Pancreas (tissue), 10 donors: ENCODE measurements at places on chromosomes 11 and 22. TPM values are rescaled to one million over a fixed set of nuclear protein-coding genes. Genes with fewer than 3 reads are reported as not detected.

DNA sequence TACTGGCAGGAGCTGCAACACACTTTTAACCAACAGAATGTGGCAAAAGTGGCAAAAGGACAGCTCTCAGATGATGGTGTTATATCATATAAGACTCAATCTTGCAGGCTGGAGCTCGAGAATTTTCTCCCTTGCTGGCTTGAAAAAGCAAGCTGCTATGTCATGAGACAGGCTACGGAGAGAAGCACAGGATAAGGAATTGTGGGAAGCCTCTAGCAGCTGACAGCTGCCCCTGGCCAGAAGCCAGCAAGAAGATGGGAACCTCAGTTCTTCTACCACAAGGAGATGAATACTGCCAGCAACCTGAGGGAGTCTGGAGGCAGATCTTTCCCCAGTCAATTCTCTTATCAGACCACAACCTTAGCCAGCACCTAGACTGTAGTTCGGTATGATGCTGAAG lies 24.6 kb downstream of the FXYD6 start:
- no peak for DNase-seq

Gene ROBO3
- polyA plus RNA-seq = 18.9 TPM

- DNase-seq = peak; percentile 94
Observed at GRCh38 chr11:64218628-64219353, 7.2 kb downstream of the TRPT1 start.

GRCh38 chr11:69361466-69361865 lies 67.5 kb downstream of the MYEOV start:
- DNase-seq = no peak

GRCh38 chr11:833114-833791 lies 501 bp downstream of the CD151 start:
- peak; percentile 86 for DNase-seq

GRCh38 chr11:70297341-70297740 lies 26.9 kb downstream of the PPFIA1 start:
- no peak for DNase-seq

GRCh38 chr22:30204742-30205111 lies 41.8 kb downstream of the LIF start:
- DNase-seq = no peak

- DNase-seq = peak; percentile 21
Observed at GRCh38 chr11:70528794-70529580, 130.7 kb downstream of the CTTN start.

Gene MYEOV
- 3.2 TPM for polyA plus RNA-seq

Gene CYB5R2
- polyA plus RNA-seq = 1.7 TPM

GRCh38 chr11:64268025-64268892 lies 16.2 kb downstream of the BAD start:
- DNase-seq = peak; percentile 75

GRCh38 chr11:33940538-33940815 lies 48.6 kb upstream of the LMO2 start:
- DNase-seq = no peak

Gene DRD4
- 2.4 TPM for polyA plus RNA-seq

GRCh38 chr22:31020334-31020733 lies 51.3 kb downstream of the TUG1 start:
- DNase-seq = no peak
